ENCODE measurements at places on chromosomes 7 and 10. TPM values are rescaled to one million over a fixed set of nuclear protein-coding genes. Genes with fewer than 3 reads are reported as not detected.

Gene PHYHIPL
- total RNA-seq: not detected

Gene TRIL
- not detected for total RNA-seq

Gene HIP1
- total RNA-seq: 14.8 TPM

DNA sequence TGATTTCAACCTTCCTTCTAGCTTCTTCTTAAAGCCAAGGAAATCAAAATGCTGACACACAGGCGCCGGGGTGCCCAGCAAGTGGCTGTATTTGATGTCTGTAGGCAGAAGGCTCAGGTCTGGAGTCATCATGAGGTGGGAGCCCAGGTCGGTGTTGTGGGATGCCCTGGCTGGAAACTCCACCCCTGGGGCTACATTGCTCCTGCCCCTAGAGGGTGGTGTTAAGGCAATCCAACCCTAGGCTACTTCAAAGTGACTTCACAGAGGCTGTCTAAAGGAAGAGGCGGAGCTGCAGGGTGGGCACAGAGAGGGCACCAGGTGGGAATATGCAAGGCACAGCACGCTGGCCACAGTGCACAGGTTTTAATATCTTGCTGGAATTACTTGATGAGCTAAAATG, 200.9 kb downstream of the ADAM12 start:
- H3K27me3 ChIP-seq: no peaks in the 10 kb centered on the region
- H3K4me1 ChIP-seq: no peaks in the 10 kb centered on the region
- no peak overlapping the region for H3K27ac ChIP-seq
- DNase-seq: no peak
- no peak overlapping the region for H3K4me3 ChIP-seq
- H3K36me3 ChIP-seq: no peaks in the 10 kb centered on the region

Gene SLC29A3
- 7.3 TPM for total RNA-seq

Gene PIP
- total RNA-seq: not detected

- peaks cover 3% of the 10 kb centered on the region for H3K36me3 ChIP-seq
- H3K27ac ChIP-seq: no peak overlapping the region
- no peaks in the 10 kb centered on the region for H3K27me3 ChIP-seq
- peaks cover 17% of the 10 kb centered on the region for H3K4me1 ChIP-seq
- no peak overlapping the region for H3K4me3 ChIP-seq
Measured at GRCh38 chr10:32379318-32379949, 32.5 kb upstream of the EPC1 start.

DNA sequence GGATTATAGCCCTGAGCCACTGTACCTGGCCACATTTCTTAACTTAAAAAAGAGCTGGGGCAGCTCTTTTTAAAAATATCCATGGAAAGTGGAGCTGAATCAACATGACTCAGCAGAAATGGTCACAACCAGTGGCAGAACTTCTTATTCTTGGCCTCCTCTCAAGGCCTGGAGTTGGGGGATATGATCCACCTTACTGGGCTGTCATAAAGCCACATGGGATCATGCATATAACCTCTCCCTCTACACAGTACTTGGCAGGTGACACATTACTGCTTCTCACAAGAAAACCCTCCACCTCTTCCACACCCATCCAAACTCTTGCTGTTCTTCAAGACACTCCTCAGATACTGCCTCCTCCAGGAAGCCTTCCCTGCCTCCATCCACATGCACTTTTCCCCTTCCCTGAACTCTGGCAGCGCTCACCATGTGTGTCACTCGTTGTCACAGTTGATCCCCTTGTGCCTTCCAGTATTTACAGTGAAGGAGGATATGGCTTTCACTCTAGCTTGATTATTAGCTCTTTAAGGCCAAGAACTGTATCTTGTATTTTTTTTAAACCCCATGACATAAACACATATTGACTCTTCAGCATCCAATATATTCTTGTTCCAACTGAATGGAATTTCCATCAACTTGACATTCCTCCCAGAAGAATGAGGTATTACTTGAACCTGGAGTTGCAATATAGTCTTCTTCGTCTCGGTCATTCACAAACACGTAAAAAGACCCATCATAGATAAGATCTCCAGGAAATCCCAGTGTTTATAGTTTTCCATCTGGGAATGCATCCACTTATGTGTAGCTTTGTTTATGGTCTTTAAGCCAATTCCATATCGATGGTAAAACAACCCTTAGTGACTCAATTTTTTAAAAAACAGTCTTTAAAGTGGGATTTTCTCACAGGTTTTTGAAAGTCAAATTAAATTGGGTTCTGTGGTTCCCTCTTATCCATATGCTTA, 85.5 kb downstream of the TBXAS1 start:
- H3K27ac ChIP-seq: no peak overlapping the region
- no peak for DNase-seq
- H3K4me1 ChIP-seq: peaks cover 19% of the 10 kb centered on the region
- no peaks in the 10 kb centered on the region for H3K36me3 ChIP-seq
- no peak overlapping the region for H3K4me3 ChIP-seq

Measured in activated T-helper 2 cell treated with anti-CD3 and anti-CD28 coated beads, Interferon-gamma antibody, Interleukin-2, Interleukin-4, amounts not matched to agents 10 μg/mL and 5 μg/mL and 100 μg/mL, durations not matched to agents 14 hours and 24 hours and 36 hours (primary cell).